Hematopoietic multipotent progenitor cell treated with erythropoietin and hydrocortisone succinate and interleukin-3 and kit ligand, for 8 days (in vitro differentiated cells): ENCODE measurements at places on chromosomes 7 and 10.

DNA sequence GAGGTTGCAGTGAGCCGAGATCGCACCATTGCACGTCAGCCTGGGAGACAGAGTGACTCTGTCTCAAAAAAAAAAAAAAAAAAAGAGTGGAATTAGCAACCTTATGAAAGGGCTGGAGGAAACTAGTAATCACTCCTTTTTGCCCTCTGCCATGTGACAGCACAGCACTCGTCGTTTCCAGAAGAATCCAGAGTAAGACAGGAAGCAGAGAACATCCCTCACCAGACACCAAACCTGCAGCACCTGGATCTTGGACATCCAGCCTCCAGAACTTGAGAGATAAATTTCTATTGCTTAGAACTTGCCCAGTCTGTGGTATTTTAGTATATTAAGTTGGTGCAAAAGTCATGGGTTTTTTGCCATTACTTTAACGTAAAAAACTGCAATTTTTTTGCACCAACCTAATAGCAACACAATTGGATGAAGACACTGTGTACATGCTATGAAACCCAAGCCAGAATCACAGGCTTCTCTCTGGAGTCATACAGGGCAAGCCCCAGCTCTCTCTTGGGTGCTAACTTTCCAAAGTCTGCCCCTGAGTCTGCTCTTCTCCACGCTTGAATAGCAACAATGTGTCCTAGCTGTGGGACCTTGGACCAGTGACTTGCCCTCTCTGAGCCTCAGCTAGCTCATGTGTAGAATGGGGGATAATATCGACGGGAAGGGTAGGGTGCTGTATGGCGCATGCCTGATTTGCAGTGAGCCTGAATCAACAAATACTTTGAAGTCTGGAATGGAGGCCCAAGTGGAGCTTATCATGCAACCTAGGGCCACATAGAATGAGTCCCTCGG is 55.1 kb downstream of the CHST3 start:
- DNase-seq: no peak

- DNase-seq: no peak
Measured at GRCh38 chr7:150564006-150564405, 3.2 kb upstream of the GIMAP4 start.

DNA sequence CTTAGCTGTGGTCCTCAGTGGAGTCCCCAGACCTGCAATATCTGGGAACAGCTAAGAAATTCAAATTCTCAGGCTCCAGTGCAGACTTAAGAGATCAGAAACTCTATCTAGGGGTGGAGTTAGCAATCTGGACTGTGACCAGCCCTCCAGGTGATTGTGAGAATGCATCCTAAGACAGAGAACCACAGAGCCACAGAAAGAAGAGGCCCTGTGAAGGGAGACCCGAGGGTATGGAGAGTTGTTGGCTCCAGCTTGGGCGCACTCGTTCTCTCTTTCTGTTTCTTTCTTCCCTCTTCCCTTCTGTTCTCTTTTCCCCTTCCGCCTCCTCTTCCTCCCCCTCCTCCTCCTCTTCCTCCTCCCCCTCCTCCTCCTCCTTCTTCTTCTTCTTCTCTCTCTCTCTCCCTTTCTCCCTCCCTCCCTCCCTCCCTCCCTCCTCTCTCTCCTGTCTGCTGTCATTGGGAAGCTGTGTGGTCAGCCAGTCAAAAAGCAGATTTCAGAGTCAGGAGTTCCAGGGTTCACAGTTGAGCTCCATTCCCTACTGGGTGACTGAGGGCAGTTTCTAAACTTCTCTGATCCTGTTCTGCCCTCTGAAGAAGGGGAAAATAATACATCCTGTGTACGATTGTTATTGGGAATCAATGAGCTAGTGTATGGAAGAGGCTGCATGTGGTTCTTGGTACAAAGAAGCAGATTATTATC is 62.1 kb upstream of the STEAP1B start:
- no peak for DNase-seq

DNA sequence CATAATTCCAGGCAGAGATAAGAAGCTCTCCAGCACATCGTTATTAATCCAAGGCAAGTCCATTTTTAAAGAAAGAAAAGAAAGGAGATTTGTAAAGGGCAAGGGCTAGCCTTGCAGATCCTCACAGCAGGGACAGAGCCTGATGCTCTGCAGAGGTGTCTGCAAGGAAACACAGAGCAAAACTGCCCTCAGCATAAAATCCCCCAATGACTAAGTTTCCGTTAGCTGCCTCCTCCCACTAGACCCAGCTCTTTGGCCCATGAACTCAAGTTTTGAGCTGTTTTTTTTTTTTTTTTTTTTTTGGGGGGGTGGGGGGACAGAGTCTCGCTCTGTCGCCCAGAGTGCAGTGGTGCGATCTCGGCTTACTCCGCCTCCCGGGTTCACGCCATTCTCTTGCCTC is 300.7 kb downstream of the MTERF1 start:
- DNase-seq: no peak

GRCh38 chr7:81606078-81606863 is 163.6 kb downstream of the HGF start:
- no peak for DNase-seq
